SJCRH30 (cell line): ENCODE measurements at places on chromosomes 16 and 17. TPM values are rescaled to one million over a fixed set of nuclear protein-coding genes. Genes with fewer than 3 reads are reported as not detected.

Gene CDH5
- 0.16 and 0.25 TPM in 2 replicates for total RNA-seq

- no peak for DNase-seq
These were observed 19.1 kb downstream of the WIPI1 start for GRCh38 chr17:68437979-68438822.

- no peak for DNase-seq
These were observed 172.0 kb upstream of the CHMP6 start for GRCh38 chr17:80819422-80820164.

- DNase-seq: peak; percentile 42
These were observed at the start of gene NAGS for GRCh38 chr17:44004077-44004760. Gene NAGS, plus strand, starts transcription at chr17:44004622. Its CDS starts 42 bp downstream, at chr17:44004664.

- DNase-seq: peak; percentile 78
These were observed 17.7 kb downstream of the PSMD11 start for GRCh38 chr17:32461853-32462617.

- DNase-seq: no peak
These were observed 74.2 kb downstream of the CNTNAP4 start for GRCh38 chr16:76351441-76351840.

DNA sequence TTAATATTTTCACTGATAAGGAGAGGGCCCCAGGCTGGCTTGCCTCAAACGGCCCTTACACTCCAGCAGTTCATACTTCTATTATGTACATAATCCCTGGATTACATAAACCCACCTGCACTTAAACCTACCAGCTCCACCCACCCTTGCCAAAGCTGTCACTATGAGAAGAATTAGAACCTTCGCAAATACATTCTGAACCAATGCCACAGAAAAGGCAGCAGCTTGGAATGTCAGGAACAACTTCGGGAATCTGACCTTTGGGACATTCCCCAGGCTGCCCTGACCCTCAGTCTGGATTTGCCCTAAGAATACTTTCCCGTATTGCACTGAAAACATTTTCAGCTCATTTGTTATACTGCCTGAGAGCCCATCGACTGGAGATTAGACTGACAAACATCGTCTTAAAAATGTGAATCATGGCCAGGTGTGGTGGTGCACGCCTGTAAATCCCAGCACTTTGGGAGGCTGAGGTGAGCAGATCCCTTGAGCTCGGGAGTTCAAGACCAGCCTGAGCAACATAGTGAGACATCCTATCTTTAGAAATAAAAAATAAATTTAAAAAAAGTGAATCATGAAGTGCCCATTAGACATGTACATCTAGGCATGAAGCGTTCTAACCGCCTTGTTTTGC lies 21.0 kb upstream of the SEC14L1 start:
- no peak for DNase-seq
